Activated CD8-positive, alpha-beta T cell treated with anti-CD3 and anti-CD28 coated beads for 36 hours (primary cell): ENCODE measurements at places on chromosomes 2 and 18.

DNA sequence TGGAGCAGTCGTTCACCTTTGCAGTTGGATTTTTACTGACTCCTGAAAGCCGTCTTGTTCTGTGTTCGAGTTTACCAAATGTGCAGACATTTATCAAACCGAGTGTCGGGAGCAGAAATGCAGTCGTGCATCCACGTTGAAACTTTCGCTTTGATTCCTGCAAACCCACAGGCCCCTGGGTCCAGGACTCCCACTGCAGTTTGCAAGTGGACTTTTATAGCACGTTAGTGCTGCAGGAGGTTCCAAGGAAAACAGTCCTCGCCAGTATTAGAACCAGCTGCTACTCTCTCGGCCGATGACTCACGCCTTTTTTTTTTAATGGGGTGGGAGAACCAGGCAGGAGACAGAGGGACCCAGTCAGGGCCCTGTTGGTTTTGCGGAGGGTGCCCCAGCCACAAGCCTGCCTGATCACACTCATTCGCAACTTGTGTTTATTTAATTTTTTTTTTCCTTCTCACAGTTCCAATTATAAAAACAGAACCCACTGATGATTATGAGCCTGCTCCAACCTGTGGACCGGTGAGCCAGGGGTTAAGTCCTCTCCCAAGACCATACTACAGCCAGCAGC lies 90.1 kb downstream of the NFATC1 start:
- DNase-seq: peak; percentile 1

GRCh38 chr2:209473930-209474419 lies 50.1 kb downstream of the MAP2 start:
- DNase-seq: no peak

DNA sequence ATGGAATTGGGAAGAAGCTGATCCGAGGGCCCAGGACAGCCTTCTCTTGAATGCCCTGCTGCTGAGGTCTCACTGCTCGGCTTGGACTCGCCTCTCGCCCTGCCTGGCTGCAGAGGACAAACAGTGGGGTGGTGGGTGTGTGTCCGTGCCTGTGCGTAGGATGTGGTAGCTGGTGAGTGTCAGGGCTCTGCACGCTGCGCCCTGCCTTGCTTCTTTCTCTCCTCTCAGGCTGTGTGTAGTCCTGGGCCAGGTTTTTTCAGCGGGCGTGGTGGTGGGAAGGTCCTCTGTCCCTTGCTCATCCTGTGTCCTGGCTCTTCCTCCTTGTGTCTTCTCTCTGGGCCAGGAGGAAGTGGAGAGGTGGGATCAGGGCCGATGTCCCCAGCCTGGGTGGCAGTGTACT lies 44.8 kb downstream of the RRM2 start:
- DNase-seq: no peak

GRCh38 chr18:33821503-33821902 lies 243.5 kb downstream of the ASXL3 start:
- no peak for DNase-seq

DNA sequence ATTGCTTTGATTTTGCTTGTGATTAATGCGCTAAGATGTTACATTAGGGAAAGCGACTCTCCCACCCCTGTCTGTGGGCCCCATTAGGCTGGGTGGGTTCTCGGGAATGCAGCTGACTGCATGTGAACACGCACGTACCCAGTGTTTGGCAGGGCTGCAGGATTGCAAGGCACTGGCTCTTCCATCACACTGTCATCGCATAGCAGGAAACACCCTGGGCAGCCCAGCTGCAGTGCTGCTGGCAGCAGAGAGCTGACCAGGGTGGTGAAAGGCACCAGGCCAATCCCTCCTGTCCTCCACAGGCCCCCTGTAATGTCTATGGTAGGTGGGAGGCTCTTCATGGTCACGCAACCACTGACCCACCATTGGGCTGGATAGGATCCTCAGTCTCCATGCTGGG lies 34.4 kb upstream of the FZD7 start:
- no peak for DNase-seq

DNA sequence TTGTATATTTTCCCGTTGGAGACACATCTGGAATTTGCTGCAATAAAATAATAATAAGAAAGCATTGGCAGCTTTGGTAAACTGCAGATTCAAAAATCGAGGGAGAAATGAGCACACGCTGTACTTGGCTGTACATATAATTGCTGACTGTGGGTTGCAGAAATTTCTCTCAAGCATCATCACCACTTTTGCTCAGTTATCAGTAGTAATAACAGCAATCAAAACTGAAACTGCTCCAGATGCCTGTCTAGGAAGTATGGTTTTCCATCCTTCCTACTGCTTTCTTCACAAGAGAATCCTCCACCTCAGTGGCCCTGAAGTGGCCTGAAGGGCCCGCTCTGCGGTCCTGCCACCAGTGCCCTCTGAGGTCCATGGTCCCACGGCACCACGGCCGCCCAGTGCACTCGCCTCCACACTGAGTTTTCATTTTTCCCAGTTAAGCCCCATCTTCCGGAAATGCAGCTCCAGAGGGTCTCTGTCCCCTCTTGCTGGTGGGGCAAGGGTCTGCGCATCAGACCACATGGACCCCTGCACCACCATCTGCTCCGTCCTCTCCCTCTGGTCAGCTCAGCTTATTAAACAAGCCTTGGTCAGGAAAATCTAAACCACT lies 3.9 kb downstream of the DUSP28 start:
- DNase-seq: no peak

- DNase-seq: no peak
These were observed 99.4 kb upstream of the NCK2 start for GRCh38 chr2:105645031-105645937.

GRCh38 chr2:219352448-219353023 lies 20.0 kb upstream of the RESP18 start:
- DNase-seq: peak; percentile 89

DNA sequence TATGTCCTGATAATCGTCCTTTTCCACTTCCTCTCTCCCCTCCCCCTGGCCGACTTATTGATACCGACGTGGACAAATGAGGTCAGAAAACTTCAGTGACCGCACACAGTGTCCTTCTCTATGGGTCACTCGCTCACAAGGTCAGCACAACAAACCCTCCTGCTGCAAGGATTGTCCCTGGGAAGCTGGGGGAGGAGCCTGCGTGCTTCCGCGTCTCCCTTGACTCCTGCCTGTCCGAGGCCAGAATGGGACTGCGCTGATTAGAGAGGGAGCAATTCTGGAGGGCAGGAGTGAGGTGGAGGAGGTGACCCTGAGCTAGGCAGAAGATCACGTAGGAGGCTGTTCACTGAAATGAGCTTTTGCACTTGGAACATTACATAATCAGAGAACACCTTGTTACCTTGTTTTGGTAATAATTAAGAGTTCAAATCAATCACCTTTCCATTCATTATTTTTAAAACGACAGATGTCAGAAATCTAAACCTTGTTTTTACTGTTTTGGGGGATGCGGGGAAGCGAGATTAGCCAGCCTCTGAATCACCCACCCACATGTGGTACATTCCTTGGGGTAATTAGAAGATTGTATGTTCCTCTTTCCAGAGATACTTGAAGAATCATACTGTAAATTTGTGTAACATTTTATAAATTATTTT lies 70.6 kb downstream of the CTAGE1 start:
- no peak for DNase-seq

- no peak for DNase-seq
These were observed 106.8 kb downstream of the ZNF519 start for GRCh38 chr18:14025306-14025940.

DNA sequence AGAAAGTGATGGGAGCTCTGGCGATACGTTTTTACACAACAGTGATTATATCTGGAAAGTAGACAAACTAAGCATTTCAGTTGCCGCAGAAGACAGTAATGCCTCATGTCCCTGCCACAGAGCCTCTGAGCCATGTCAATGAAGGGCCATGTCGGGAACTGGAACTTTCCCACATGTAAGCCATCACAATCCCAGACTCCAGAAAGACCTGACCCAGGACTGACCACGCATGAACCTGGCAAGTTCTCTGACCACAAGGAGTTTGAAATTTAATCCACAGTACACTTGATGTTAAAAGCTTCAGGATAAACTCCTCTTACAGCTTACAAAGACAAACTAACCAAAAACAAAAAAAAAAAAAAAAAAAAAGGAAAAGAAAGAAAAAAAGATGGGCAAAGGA lies 267.3 kb downstream of the SLC8A1 start:
- DNase-seq: no peak

DNA sequence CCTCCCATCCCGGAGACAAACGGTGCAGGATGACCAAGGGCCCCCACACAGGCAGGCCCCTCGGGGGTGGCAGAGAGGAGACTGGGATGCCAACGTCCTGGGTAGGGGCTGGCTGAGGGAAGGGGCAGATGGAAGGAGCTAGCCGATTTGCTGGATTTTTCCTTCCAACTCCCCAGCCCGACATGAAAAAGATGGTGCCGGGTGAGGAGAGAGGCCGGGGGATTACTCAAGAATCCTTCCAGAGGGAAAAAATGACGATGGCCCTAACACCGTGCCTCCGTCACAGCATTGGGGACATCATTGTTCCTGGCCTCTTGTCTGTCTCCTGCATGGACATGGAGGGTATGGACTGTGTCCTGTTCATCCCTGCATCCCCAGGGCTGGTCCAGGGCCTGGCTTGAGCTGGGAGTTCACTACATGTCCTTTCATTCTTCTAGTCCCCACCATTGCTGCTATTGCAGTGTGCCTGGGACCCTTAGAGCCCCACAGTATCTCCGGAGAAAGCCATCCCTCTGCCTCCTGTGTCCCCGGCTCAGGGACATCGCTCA lies 217.7 kb downstream of the TNS1 start:
- no peak for DNase-seq

DNA sequence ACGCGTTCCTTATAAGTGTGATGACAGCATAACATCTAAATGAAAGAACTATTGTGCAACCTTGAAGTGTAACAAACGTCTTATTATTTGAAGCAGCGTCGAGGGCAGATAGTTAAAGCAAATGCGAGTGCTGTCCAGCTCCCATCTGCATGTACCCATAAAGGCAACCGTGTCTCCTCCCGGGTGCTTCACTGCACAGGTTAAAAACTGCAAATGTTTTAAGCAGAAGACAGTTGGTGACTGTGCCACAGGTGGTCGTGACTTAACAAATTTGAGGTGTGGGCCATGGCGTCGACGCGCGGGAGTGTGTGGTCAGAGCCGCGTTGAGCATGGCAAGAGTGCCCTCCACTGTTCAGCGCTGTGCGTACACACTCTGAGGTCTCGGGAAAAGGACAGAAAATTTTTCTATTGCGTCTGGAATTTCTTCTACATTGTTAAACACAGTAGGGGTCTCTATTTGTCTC lies 6.4 kb downstream of the SALL3 start:
- DNase-seq: peak; percentile 27

- DNase-seq: peak; percentile 23
These were observed 20.0 kb downstream of the SETBP1 start for GRCh38 chr18:44700652-44701051.

DNA sequence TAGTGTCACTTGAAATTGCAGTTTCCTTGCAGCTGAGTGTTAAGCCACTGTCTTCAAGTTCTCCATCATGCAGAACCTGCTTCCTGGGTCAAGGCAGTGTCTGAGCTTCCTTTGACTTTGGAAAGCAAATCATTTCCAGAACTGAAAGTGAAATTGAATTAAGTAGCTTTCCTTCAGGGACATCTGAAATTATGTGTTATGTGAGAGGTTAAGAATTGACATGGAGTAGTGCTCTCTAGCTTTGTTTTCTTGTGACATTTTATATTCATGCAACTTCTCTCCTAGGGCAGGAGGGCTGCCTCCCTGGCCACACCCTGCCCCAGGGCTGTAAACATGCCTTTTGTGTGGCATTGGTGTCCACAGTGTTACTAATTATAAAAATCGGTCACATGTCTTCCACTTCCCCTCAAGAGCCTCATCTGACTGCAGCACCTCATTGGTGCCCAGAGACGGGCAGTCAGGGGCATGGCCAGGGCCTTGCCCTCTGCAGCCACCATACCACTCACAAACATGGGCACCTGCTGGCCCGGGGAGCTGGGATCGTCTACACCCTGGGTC lies 14.4 kb downstream of the RAB12 start:
- DNase-seq: no peak

GRCh38 chr2:152037743-152038435 lies 61.0 kb downstream of the CACNB4 start:
- no peak for DNase-seq

DNA sequence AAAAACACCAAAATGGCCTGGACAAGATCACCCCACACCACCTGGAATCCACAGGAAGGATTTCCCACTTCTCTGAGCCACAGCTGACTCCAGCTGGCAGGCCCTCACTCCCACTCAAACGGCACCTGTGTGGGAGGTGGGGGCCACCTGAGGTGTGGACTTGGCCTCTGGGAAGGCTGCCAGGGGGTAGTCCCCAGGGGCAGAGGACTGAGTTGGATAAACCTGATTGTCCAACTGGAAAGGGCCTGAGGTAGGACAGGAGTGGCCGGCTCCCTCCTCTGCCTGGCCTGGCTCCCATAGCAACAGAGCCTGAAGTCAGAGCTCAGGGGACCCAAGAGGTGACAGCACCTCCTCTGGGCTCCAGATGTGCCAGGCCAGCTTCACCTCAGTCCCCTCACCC lies 300.2 kb downstream of the CELF4 start:
- DNase-seq: no peak

GRCh38 chr2:24571828-24572442 lies 80.9 kb downstream of the NCOA1 start:
- DNase-seq: no peak

DNA sequence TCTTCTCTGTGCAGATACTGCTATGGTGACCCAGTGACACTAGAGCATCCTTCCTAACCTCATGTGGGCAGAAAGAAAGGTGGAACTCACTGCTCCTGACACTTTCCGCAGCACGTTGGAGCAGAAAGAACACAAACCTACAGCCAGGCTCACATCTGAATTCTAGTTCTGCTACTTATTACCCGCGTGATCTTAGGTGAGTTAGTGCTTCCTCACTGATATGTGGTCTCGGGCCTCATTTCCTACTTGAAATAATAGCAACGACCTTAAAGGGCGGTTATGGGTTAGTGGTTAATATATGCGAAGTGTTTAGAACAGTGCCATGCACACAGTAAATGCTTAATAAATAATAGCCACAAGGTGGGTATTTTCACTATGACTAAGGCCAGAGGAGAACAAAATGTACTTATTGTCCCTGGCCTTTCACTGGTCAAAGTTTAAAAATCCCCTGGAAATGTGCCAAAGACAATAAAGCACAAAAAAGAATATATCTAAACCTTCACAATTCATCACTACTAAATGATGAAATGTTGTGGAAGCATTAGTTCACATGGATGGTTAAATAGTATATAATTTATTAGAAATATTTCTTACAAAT lies 66.6 kb downstream of the MYOM1 start:
- no peak for DNase-seq
